ENCODE measurements at places on chromosomes 1 and 21.
A peak's percentile ranks its signal among the peaks of the same experiment; 100 is the strongest.

DNA sequence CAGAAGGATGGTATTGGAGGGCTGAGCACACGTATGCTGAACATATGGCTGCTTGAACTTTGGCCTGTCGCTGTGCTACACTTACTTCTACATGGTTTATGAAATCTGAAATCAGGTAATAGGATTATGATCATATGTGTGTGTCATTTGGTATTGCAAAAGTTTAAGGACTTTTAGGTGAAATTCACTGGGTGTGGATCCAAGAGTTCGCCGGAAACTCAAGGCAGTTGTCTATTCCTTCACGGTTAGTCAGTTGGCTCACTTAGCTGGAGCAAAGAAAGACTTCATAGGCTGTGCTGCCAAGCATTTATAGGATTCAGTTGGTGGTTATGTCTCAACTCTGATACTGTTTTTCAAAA is 927 bp downstream of the UAP1 start:
- DNase-seq = no peak

- no peak for DNase-seq
Measured at GRCh38 chr1:236507022-236507700, 16.6 kb upstream of the LGALS8 start.

DNA sequence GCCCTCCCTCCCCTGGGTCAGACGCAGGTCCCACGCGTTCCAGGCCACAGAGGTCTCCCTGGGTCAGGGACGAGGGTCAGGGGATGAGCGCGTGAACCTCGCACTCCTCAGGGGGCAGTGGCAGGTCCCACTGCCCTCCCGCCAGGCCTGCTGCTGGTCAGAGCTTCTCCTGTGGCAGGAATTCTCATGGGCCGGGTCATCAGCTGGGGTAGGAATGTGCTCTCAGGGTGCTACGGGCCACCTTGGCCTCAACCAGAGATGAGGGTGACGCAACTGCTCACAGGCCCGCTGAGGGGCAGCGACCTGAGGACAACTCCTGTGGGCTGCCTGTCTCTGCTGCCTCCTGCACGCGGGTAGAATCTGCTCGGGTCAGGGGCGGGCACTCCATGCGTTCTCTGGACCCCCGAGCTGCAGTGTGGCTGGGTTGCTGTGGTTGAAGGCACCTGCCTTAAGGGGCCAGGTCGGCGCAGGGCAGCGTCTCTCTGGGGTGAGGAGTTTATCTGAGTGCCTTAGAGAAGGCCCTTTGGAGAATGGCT is 128.8 kb downstream of the PRDM16 start:
- DNase-seq = no peak

GRCh38 chr1:81314513-81315233 is 486.1 kb upstream of the ADGRL2 start:
- no peak for DNase-seq

- no peak for DNase-seq
Measured at GRCh38 chr1:175155473-175155856, 37.1 kb downstream of the KIAA0040 start.

- no peak for DNase-seq
Measured at GRCh38 chr1:227793079-227793947, 22.2 kb upstream of the PRSS38 start.

DNA sequence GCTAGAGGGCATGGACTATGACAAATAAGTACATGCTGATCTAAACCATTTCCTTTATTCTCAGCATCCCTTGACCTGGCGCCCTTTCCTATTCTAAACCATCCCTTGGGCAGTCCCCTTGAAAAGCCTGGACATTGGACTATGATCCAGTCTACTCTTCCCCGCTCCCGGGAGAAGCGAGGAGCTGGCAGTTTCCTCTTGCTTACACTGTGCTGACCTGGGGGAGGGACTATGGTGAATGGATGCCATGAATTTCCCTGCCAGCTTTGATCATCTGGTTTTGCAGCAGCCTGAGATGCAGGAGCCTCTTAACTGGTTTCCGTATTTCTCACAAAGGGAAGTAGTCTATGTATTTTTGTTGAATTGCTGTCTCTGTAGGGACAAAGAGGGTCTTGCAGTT is 121.7 kb downstream of the KIF26B start:
- DNase-seq = no peak

- DNase-seq = peak; percentile 77
Measured at GRCh38 chr1:182781841-182782586, 7.6 kb upstream of the NPL start.

GRCh38 chr1:43691871-43692815 is 15.2 kb upstream of the ST3GAL3 start:
- no peak for DNase-seq

DNA sequence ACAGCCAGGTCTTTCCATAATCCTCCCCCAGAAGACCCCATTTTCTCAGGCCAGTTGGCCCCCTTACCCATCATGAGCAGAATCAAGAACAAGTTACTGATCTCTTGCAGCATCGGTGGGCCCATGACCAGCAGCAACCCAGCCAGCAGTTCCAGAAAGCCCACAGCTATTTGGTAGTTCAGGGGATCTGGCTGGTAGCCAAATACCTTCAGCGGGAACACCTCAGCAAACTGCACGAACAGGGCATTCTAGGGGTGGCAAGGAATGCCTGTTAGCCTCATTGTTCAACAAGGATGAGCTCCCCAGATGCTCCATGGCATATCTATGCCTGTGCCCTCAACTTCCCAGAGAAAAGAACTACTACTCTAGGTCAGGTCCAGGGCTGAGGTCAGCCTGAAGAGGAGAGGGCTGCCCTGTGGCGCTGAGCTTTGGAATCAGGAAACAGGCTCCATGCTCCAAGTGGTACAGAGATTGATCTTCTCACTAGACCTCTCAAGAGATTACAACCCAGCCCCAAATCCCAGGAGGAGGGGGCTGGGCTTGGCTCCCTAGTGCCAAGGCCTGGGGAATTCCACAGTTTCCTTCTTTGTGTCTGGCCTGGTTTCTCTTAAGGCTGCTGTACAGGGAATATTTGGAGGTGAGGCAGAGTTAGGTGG is 1.3 kb downstream of the TMEM35B start:
- DNase-seq = no peak

DNA sequence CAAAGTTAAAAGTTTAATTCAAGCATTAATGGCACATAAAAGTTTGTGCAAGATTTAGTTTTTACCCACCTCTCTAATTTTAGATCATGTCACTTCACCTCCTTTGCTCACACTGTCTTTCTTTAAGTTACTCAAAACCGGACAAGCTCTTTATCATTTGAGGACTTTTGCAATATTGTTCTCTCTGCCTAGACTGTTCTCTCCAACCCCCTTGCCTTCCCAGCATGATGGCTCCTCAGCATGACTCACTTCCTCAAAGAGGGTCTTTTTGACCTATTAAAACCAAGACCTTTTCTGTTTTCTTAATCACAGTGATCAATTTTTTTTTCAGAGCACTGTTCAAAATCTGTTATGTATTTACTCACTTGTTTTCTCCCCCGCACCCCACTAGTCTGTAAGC is 61.3 kb downstream of the XKR8 start:
- DNase-seq = no peak

DNA sequence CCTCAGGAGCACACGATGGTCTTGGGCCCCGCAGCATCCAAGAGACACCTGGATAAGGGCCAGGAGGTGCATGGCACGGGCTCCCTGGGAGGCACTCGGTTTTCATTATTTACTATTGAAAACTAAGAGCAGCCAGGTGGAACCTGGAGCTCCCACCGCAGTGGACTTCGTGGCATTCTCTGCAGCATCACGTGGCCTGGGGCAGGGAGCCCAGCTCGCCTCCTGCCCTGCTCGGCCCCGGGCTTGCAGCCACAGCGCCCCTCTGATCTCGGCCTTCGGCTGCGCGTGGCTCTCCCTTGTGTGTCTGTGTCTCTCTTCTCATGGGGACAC is 121.6 kb downstream of the SIK1 start:
- no peak for DNase-seq

- no peak for DNase-seq
Measured at GRCh38 chr1:10626791-10627410, 152.2 kb downstream of the PEX14 start.

DNA sequence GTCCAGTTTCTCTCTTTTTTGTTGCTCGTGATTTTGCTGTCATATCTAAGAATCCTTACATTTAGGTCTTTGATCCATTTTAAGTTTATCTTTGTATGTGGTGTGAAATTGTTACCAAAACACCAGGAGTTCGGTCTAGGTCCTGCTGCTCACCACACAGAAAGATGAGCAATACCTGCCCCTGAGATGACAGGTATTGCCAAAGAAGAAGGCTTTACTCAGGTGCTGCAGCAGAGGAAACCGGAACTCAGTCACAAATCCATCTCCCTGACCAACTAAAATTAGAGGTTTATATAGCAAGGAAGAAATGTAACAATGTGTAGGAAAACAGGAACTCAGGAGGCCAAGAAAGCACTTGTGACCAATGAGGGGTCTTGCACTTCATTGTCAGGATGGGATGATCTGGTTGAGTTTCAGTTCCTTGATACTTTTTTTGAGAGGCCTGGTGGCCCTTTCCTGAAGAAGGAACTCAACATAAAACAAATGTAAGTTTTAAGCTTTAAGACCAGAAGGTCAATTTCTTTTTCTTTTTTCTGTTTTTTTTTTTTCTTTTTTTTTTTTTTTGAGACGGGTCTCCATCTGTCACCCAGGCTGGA is 16.5 kb upstream of the SETDB1 start:
- DNase-seq = no peak

DNA sequence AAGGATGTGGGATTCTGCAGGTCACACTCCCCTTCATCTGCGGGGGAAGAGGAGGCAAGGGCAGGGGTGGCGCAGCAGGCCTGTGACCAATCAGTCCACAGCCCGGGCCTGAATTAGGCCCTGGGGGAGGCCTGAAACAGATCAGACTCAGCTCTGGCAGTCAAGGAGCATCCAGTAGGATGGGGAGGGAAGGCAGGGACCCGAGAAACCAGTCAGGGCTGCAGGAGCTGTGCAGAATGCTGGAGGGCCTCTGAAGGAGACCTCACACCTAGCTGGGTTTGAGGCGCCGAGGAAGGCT is 12.7 kb downstream of the TNNT2 start:
- no peak for DNase-seq

DNA sequence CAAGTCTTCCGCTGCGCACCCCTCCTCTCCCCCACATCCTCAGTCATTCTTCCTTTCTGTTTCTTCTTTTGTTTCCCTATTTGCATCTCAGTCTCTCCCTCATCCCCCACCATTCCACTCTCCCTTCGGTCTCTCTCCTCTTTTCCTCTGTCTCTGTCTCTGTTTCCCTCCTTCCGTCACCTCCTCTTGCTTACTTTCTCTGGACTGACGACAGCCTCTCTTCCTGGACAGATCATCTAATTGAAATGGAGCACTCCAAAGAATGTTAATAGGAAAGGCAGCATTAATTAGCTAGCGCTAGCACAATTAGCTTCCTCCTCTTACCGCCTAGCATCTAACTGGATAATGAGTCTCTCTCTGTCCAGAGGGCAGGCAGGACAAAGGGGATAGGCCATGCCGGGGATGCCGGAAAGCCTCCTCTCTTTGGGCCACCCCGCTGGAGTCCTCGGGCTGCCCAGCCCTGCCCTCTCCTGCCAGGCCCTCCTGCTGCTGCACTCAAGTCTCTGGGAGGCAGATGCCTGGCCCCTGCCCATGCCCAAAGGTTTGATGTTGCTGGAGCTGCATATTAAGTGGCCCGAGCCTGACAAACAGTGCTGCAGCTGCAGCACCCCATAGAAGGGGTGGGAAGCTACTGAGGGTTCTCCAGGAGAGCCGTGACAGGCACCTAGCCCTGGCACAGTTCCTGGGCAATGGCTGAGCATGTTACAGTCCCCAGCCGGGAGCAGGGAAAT is 20.8 kb downstream of the DISP3 start:
- no peak for DNase-seq

- DNase-seq = no peak
Measured at GRCh38 chr1:192802406-192802805, 6.4 kb upstream of the RGS2 start.

DNA sequence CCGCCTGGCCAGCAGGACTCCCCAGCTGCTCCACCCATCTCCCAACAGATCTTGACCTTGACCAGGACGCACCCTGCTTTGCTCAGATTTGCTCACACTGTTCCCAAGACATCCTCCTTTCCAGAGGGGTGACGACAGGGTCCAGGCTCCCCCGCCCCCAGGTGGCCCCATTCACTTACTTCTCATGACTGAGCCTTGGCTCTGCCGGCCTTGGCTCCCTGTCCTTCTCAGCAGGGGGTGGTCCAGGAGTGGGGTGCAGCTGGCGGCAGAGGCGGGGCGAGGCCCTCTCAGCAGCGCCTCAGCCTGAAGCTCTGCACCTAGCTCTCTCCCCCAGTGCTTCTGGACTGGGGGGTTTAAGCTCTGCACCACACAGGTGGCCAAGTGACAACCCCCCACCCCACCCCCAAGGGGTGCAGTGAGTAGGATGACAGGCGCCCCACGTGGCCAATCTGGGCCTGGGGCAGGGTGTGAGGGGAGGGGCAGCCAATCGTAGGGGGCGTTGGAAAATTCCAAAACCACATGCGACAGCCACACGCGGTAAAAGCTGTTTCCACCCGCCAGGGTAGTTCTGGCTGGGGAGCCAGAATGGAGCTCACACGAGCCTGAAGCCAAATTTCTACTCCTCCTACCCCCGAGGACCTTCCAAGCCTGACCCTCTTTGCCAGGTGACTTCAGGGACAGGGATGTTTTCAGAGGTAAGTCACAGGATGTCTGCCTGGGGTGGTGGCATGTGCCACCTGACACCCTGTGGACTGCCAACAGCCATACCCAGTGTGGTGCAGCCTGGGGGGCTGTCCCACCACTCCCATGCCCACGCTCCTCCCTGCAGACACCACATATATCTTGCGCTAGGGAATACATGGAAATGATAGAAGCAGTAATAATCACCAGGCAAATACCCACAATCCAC is 5.6 kb downstream of the RORC start:
- no peak for DNase-seq

DNA sequence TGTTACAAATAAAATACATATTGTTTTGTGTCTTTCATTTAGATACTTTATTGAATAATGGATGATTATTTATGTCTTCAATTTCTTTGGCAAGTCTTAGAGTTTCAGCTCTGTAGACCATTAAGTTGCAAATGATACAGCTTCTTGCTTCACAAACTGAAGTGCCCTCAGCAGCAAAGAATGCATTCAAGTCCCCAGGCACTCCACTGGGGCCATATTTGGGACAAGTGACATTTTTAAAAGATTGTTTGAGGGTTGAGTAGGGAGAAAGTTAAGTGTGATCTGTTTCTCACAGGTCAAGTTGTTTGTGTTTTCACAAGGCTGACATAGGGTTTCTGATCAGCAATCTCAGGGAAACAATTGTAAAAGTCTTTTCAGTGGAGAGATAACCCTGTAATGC is 400.7 kb downstream of the PLA2G4A start:
- no peak for DNase-seq

DNA sequence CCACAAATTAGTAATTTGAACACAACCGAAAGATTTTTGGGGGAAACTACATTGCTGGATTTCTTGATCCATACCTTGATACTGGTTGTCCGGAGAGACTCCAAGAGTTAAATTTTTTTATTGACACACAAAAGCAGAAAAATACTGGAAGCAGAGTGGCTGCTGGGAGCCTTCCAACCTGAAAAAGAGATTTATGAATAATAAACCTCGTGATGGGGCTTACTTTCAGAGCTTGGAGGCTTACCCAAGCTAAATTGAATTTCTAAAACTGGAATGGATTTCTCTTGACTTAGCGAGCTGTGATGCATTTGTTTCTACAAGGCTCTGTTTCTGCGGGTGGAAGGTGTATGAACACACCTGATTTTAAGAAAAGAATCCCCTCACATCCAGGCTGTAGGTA is 35.7 kb downstream of the PCP4 start:
- DNase-seq = no peak

Data from SK-MEL-5 (cell line).